Neural crest cell (in vitro differentiated cells): ENCODE measurements at places on chromosomes 3 and 15. TPM values are rescaled to one million over a fixed set of nuclear protein-coding genes. Genes with fewer than 3 reads are reported as not detected.

DNA sequence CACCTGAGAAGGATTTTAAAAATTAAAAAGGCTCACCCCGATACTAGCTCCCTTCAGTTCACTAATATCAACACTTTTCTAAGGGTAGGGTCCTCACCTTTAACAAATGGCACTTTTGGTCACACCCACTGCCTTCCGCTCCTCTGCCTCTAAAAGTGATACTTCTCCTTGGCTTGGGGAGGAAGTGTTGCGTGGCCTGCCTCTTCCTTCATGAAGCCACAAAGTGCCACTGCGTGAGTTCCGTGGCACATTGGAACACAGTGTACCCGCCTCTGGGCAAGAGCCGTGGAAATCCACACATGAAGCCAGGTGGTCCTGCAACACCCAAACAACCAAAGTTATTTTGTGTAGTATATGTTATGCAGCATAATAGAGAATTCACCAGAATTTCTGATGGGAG, 3.9 kb downstream of the B4GALT4 start:
- DNase-seq, result no peak
- no peak overlapping the region for H3K4me3 ChIP-seq
- H3K27ac ChIP-seq, result no peak overlapping the region
- no peaks in the 10 kb centered on the region for H3K36me3 ChIP-seq
- no peaks in the 10 kb centered on the region for H3K27me3 ChIP-seq
- H3K4me1 ChIP-seq, result peaks cover 18% of the 10 kb centered on the region

DNA sequence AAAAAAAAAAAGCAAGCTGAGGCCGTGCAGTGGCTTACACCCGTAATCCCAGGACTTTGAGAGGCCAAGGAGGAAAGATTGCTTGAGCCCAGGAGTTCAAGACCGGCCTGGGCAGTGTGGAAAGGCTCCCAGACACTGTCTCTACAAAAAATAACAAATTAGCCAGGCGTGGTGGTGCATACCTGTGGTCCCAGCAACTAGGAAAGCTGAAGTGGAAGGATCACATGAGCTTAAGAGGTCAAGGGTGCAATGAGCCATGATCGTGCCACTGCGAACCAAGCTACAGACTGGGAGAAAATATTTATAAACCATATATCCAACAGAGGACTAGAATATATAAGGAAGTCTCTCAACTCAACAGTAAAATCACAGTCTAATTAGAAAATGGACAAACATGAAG, 10.0 kb downstream of the KLHDC8B start:
- H3K4me1 ChIP-seq, result no peaks in the 10 kb centered on the region
- DNase-seq, result no peak
- H3K27ac ChIP-seq, result no peak overlapping the region
- H3K4me3 ChIP-seq, result no peak overlapping the region

DNA sequence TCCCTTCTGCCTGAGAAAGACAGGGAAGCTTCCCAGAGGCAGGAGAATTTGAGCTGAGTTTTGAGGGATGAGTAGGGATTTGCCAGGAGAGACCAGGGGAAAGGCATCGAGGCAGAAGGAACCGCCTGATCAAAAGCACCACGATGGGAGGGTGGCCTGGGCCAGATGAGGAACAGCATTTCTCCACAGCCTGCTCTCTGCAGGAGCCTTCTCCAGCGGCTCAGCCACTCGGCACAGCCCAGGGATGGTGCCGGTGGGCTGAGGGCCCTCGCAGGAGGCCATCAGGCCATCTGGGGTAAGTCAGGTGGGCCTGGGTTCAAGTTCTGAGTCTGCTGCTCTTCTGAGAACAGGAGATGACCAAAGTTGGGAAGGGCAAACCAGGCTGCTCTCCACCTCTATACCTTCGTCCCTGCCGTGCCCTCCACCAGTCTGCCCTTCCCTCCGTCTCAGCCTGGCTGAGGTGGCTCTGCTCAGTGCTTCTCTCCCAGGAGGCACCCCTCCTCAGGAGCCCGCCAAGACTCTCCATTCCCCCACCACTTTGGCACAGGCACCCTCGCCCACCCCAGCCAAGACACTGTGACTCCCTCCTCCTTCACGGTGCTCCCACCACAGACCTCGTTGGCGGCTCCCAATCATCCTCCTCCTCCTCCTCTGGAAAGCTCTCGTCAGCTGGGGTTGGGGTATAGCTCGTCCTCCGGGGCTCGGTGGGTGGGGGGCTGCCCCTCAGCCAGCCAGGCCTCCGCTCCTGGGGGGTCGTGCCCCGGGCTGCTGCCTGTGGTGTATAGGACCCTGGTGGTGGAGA, 34.9 kb downstream of the GRIP2 start:
- H3K27ac ChIP-seq, result peak overlapping the region; percentile 62
- no peak for DNase-seq
- H3K36me3 ChIP-seq, result peaks cover 7% of the 10 kb centered on the region
- H3K27me3 ChIP-seq, result no peaks in the 10 kb centered on the region

Gene KCNAB1
- total RNA-seq, result 0.18 and 0.79 TPM in 2 replicates

DNA sequence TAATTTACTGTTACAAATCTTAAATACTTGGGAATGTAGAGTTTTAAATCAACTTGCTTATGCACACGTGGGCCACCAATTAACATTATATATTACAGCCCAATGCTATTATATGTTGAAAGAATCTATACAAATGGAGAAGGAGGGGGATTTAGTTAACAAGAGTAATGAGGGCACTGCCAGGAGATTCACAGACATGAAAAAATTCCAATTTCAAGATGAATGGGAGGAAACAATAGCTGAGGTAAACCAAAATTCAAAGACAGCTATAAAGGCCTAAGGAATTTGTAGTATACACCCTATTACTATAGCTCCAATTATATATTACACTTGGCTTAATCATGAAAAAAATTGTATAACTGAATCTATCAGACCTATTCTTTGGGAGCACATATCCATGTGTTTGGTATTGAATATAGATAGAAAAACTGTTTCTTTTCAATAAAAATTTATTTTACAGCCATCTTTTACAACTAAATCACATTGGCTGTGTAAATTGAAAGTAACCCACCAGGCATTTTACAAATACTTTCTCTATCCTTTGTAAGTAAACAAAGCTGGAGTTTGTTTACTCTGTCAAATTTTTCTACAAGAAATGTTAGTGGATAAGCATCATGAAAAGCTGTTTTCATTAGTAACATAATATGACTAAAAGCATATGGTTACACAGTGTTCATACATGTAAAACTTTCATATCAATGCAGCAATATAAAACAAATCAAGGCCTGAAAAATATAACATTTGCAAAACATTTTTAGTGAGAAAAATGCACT, 1045.8 kb downstream of the ROBO1 start:
- no peak for DNase-seq
- peaks cover 3% of the 10 kb centered on the region for H3K36me3 ChIP-seq
- no peak overlapping the region for H3K4me3 ChIP-seq
- no peak overlapping the region for H3K27ac ChIP-seq
- H3K27me3 ChIP-seq, result no peaks in the 10 kb centered on the region
- peaks cover 15% of the 10 kb centered on the region for H3K4me1 ChIP-seq
